Caki2 (cell line): ENCODE measurements at places on chromosomes 2 and 18. TPM values are rescaled to one million over a fixed set of nuclear protein-coding genes. Genes with fewer than 3 reads are reported as not detected.

AQP12A gene
- total RNA-seq = not detected in 2 replicates

RPL31 gene
- 1,520 and 1,830 TPM in 2 replicates for total RNA-seq

C2orf92 gene
- total RNA-seq = 0.27 and 9.2 TPM in 2 replicates

QPCT gene
- 8.5 and 12.1 TPM in 2 replicates for total RNA-seq

PPIL3 gene
- total RNA-seq = 68.3 and 78.8 TPM in 2 replicates

SMYD1 gene
- not detected in 2 replicates for total RNA-seq

IL36A gene
- not detected in 2 replicates for total RNA-seq

PLEKHA3 gene
- total RNA-seq = 10.8 and 35.1 TPM in 2 replicates

TCF23 gene
- total RNA-seq = not detected in 2 replicates

ZBTB7C gene
- 0.03 and 0.84 TPM in 2 replicates for total RNA-seq

WDR35 gene
- total RNA-seq = 4.4 and 6.1 TPM in 2 replicates

SH3RF3 gene
- 0.20 and 0.49 TPM in 2 replicates for total RNA-seq

DCDC2C gene
- not detected in 2 replicates for total RNA-seq

MGAT4A gene
- total RNA-seq = 1.8 and 2.7 TPM in 2 replicates

FBXO48 gene
- total RNA-seq = 0.44 and 0.52 TPM in 2 replicates

HSBP1L1 gene
- 7.7 and 20.6 TPM in 2 replicates for total RNA-seq

TEX44 gene
- not detected in 2 replicates for total RNA-seq

SAP130 gene
- total RNA-seq = 1.7 and 3.5 TPM in 2 replicates

ING5 gene
- total RNA-seq = 31.9 and 41.0 TPM in 2 replicates

MPPE1 gene
- total RNA-seq = 18.0 and 56.6 TPM in 2 replicates

IL1R1 gene
- 1.5 TPM in 1 of 2 replicates, not detected in the other for total RNA-seq

CFAP65 gene
- total RNA-seq = not detected in 2 replicates

MC4R gene
- total RNA-seq = not detected in 2 replicates

NPHP1 gene
- 4.9 and 29.2 TPM in 2 replicates for total RNA-seq

MAB21L4 gene
- total RNA-seq = not detected in 2 replicates

CTNNA2 gene
- 0.09 TPM in 1 of 2 replicates, not detected in the other for total RNA-seq

REG3G gene
- not detected in 2 replicates for total RNA-seq

CHRND gene
- total RNA-seq = not detected in 2 replicates

ELOA2 gene
- not detected in 2 replicates for total RNA-seq

SERPINB12 gene
- total RNA-seq = not detected in 2 replicates

AOX1 gene
- total RNA-seq = 0.14 TPM in 1 of 2 replicates, not detected in the other

CD8B2 gene
- total RNA-seq = not detected in 2 replicates

TNFAIP6 gene
- total RNA-seq = 4.3 and 5.3 TPM in 2 replicates

DRC1 gene
- 0.20 TPM in 1 of 2 replicates, not detected in the other for total RNA-seq

INSIG2 gene
- 14.6 and 36.1 TPM in 2 replicates for total RNA-seq

GPR17 gene
- not detected in 2 replicates for total RNA-seq

RND3 gene
- total RNA-seq = 80.0 and 83.4 TPM in 2 replicates

CERKL gene
- 0.52 and 1.6 TPM in 2 replicates for total RNA-seq

CPS1 gene
- total RNA-seq = 0.23 and 0.95 TPM in 2 replicates

MAPRE2 gene
- total RNA-seq = 9.2 and 27.0 TPM in 2 replicates

NT5DC4 gene
- total RNA-seq = not detected in 2 replicates

PIEZO2 gene
- total RNA-seq = 2.8 and 9.4 TPM in 2 replicates

UNC80 gene
- 0.03 TPM in 1 of 2 replicates, not detected in the other for total RNA-seq

TXNDC9 gene
- total RNA-seq = 92.7 and 117 TPM in 2 replicates

UGT1A10 gene
- not detected in 2 replicates for total RNA-seq

TTC39C gene
- 2.7 and 9.8 TPM in 2 replicates for total RNA-seq

COPS7B gene
- 27.8 and 30.6 TPM in 2 replicates for total RNA-seq

HAAO gene
- total RNA-seq = not detected in 2 replicates

TDRD15 gene
- total RNA-seq = not detected in 2 replicates

CXXC1 gene
- 32.3 and 33.9 TPM in 2 replicates for total RNA-seq

DPP10 gene
- total RNA-seq = 0.61 TPM in 2 replicates

GAREM1 gene
- 0.41 and 2.0 TPM in 2 replicates for total RNA-seq
